ENCODE measurements at places on chromosomes 4 and X.

GRCh38 chr4:38949411-38950051 lies 81.9 kb downstream of the FAM114A1 start:
- DNase-seq: peak; percentile 69

- DNase-seq: no peak
These were observed 85.7 kb downstream of the FAM53A start for GRCh38 chr4:1598206-1599025.

- DNase-seq: no peak
These were observed 149.8 kb downstream of the SPCS3 start for GRCh38 chr4:176469546-176469945.

GRCh38 chrX:30615229-30615628 lies 37.7 kb upstream of the TASL start:
- no peak for DNase-seq

- DNase-seq: no peak
These were observed 525.4 kb downstream of the CENPC start for GRCh38 chr4:67019686-67020437.

All from CD4-positive, alpha-beta T cell treated with Interleukin-2 at 100 ng/mL for 4 hours (primary cell).